ENCODE measurements at places on chromosomes 2 and 18.

DNA sequence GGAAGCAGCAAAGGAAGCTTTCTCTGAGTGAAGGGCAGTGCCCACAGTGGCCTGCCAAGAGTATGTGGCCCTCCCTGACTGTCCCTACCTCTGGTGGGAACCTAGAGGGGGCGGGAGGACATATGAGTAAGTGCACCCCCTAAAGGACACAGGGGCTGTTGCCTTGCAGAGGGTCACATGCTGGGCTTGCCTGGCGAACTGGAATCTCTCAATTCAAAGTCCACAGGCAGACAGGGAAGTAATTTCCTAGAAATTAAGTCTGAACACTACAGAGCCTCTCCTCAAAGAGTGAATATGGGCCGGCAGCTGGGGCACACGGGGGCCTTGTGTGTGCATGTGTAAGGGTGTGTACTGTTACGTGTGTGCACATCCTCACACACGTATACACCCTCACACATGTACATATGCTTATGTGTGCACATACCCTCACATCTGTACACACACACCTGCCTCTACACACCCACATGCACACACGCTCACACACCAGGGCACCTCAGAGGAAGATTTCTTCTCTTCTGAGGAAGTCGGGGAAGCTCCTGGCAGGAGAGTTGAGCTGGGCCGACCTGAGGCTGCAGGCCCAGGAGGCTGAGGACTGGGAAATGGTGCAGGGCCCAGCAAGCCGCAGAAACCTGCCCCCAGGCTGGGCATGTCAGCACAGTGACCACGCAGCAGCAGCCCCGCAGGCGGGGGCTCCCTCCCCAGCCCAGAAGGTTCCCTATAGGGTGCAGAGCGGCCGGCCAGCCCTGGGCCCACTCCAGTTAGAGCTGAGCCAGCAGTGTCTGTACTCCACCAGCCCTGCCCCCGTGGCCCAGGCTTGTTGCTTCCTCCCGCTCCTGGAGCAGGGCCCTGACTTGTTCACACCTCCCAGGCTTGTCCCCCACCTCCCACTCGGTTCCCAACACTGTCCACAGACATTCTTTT, 77.4 kb upstream of the TAF1B start:
- DNase-seq = no peak

GRCh38 chr2:217299590-217299989, 439.7 kb upstream of the TNP1 start:
- DNase-seq = no peak

- DNase-seq = no peak
Measured at GRCh38 chr2:33107690-33108482, 161.1 kb downstream of the LTBP1 start.

- no peak for DNase-seq
Measured at GRCh38 chr2:200360364-200360763, 53.9 kb downstream of the SPATS2L start.

DNA sequence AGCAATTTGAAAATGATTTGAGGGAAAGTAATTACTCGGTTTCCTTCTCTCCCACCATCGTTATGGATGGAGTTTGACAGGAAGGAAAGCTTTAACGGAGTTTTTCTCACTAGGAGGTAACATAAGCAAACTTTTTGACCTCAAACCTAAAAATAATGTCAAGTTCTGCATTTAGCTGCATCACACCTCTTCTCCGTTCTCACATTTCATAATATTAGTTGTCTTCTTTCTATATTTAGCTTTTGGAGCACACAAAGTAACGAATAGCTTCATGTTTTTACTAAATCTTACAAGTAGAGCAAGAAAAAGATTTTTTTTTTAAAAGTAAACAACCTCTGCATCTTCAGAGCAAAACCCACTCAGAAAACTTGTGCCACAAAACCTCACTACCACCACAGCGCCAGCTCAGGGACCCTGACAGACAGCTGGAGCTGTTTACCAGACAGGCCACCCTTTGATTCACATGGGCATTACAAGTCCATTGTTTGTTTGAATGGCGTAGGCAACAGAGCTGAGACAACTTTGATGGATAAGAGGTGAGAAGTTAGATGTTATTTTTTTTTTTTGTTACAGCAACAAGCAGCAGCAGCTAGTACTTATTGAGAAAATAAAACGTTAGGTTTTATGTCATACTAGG, 21.9 kb upstream of the ICOS start:
- DNase-seq = no peak

GRCh38 chr2:151020411-151020810, 241.3 kb downstream of the RBM43 start:
- no peak for DNase-seq

GRCh38 chr18:3593381-3593903, 143.5 kb downstream of the TGIF1 start:
- DNase-seq = no peak

DNA sequence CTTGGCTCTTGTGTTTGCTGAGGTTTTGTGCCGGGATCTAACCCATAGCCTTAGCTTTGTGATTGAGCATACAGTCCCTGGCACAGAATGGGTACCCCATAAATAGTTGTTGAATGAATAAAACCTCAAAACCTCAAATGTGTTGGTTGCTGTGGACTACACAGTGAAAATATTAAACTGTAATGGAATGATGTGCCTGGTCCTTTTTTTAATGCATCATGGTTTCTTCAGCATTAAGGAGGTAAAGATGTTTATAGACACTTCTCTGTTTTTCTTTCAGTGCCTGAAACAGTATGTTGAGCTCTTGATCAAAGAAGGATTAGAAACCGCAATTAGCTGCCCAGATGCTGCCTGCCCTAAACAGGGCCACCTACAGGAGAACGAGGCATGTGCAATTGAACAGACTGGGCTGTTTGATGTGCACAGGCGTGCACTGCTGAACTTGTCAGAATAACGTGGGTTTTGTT, 97.0 kb downstream of the RNF144A start:
- DNase-seq = no peak

GRCh38 chr2:217632043-217632442, 370.8 kb downstream of the TNS1 start:
- no peak for DNase-seq

DNA sequence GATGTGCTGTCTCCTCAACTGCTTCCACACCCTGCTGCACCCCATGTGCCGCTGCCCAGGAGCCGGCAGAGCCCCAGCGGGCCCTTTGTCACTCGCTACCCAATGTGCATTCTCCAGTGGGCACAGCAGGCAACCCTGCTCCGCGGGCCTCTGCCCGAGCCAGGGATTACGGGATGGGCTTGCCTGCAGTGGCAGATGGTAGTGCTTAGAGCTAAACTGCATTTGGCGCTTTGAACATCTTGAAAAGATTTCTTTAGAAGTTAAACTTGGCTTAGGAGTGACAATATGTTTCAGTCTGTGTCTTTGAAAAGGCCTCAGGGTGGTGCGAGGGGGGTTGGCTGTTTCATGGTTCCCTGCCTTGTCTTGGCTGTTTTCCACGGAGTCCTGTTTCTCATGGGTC, 84.0 kb upstream of the BOD1L2 start:
- no peak for DNase-seq

DNA sequence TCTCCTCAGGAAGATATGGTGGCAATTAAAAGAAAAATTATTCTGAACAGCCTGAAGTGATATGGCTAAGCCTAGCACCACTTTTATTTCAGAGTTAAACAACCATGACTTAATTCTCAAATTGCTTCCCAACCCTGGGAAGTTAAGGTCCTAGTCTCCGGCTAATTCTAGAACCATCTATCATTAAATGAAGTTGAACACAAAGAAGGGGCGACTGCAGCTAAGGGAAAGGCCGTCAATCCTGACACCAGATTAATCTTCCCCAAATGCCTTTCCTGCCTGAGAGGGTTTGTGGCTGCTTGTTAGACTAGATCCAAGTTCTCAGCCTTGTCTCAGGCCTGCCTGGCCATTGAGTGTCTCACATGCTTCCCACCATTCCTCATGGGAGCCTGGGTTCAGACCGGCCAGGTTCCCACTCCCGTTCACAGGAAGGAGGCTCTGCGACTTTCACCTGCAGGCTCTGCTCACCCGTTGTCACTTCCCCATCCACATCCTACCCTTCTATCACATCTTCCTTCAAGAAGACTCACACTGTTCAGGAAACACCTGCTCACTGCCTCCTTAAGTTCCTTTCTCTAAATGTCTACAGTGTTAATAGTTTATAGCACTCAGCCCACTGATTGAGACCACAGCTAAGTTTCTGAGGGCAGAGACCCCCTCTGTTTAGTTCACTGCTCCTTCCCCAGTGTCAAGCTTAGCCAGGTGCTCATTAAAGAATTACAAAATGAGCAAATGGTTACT, 282.9 kb upstream of the REV1 start:
- DNase-seq = no peak

- no peak for DNase-seq
Measured at GRCh38 chr2:134341476-134341875, 87.6 kb downstream of the MGAT5 start.

DNA sequence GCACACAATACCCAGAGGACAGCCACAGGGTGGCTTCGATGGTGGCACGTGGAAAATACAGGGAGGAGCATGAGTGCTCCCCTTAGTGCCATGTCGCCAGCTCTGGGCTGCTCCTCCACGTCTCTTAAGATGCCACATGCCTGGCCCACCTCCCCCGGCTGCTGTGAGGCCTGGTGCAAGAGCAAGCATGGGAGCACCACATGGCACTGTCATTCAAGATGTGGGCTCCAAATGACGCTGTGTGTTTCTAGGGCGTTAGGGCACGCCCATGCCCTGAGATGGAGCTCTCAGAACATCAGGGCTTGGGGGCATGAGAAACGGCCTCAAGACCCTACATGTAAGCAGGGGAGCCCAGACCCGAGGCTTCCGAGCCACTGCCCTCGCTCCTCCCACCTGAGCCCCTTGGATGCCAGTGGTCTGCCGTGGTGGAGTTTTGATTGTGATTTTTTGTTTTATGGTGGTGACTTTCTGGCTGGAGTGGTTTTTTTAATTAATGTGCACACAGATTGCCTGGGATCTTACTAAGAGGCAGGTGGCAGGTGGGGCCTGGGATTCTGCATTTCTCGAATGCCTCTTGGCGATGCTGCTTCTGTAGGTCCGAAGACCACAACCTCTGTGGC, 239.3 kb downstream of the GBX2 start:
- no peak for DNase-seq

DNA sequence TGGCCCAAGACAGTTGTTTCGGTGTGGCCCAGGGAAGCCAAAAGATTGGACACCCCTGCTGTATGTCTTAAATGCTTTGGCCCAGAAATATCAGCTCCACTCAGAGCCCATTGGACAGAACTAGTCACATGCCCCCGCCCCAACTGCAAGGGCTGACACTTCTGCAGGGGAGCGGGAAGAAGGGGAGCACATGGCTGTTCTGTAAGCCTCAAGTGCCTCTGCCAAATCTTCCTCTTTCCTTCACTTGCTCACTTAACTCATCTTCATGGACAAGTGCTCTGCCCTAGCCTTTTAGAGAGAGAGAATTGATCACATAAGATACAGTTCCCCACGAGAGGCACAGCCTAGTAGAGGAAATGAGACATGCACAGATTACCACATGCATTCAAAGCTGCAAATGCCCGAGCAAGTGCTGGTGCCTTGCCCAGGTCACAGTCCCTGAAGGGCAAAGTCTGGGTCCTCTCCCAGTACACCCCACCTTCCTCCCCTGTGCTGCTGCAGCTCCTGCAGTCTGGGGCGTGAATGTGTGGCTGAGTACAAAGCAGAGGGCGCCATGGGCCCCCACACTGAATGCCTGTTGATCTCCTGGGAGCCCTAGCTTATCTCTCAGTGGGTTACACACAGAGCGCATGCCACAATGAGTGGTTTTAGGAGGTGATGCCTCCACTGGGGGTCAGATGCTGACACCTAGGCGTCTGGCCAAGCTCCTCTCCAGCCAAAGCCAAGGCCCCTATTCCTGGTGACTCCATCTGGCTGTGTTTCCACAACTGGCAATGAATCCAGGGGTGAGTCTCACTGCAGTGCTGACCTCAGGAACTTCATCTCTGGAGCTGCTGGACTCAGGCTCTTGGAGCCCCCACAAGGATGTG, 135.3 kb downstream of the CTIF start:
- DNase-seq = no peak

DNA sequence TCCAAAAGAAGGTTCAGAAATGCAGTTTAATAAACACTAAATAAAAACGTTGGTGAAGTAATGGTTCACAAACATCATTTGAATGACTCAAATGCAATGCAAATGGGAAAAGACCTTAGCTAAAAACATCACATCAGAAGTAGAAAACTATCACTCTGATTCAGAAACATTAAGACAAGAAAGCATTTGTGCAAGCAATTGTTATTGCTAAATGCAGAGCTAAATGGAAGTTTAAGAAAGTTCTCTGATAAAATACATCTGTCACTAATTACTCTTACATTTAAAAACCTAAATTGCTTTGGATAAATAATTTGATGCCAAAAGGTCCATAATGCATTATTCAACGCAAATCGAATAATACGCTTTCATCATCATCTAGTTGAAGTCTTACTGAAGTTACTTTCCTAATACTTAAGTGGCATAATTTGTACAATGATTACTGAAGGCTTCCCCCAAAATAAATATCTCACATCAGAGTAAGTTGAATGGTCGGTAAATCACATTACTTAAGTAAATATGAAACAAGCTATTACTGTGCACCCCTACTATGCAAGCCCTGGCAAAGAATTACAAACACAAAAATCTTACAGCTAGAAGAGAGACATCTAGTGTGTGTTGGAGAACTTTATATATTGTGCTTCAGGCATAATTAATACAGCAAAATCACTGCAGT, 105.7 kb upstream of the KCTD1 start:
- DNase-seq = no peak

DNA sequence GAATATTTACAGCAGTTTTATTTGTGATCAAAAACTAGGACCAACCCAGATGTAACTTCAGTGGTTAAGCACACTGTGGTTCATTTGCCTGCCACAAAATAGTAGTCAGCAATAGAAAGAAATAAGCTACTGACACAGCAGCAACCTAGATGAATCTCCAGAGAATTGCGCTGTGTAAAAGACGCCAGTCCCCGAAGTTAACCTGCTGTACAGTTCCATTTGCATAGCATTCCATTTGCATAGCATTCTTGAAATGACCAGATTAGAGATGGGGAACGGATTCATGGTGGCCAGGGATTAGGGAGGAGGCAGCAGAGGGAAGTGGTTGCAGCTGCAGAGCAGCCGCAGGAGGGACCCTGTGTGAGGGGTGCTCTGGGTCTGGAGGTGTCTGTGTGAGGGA, 39.3 kb upstream of the NFATC1 start:
- no peak for DNase-seq

DNA sequence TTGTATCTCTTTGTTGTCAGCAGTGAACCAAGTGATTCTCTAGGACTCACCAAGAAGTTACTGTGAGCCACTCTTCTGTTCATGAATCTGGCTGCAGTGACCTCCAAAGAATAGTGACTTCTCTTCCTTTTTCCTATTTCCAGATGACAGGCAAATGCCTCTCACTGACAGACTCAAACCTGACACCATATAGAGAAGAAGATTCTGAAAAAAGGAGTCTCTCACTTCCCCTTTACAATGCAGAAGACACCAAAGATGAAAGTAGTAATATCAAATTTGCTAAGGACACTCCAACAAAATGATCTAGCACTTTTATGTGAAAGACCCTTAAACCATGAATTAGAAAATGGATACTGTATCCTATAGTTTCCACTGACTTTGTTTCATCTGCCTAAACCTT, 44.4 kb upstream of the SETBP1 start:
- no peak for DNase-seq

Measured in stimulated activated CD8-positive, alpha-beta memory T cell treated with anti-CD3 and anti-CD28 coated beads, Interleukin-2, amount 100 ng/mL, for 1 hour (primary cell).